ENCODE measurements at places on chromosomes 4 and X.
A peak's percentile ranks its signal among the peaks of the same experiment; 100 is the strongest.

GRCh38 chr4:109977854-109978501 is 65.3 kb downstream of the EGF start:
- DNase-seq, result peak; percentile 3

DNA sequence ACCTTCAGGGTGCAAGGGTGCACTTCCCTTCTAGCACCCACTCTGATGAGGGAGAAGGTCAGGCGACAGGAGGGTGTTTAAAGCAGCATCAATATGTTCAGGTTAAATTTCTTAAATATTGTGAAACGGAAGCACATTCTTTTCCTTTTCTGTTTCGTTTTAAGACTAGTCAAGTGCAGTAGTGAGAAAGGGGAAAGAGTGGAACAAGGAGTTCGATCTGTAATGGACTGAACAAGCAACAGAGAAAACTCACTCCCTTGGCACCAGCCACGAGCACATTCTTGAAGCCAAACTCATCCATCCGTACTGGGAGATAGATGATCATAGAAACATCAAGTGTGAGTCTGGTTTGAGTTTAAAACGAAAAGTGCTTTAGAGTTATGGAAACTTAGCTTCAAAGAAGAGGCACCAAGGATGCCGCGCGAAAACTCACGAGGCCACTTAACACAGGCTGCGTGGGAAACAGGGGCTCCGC is 815 bp downstream of the FAM53A start:
- DNase-seq, result peak; percentile 34

DNA sequence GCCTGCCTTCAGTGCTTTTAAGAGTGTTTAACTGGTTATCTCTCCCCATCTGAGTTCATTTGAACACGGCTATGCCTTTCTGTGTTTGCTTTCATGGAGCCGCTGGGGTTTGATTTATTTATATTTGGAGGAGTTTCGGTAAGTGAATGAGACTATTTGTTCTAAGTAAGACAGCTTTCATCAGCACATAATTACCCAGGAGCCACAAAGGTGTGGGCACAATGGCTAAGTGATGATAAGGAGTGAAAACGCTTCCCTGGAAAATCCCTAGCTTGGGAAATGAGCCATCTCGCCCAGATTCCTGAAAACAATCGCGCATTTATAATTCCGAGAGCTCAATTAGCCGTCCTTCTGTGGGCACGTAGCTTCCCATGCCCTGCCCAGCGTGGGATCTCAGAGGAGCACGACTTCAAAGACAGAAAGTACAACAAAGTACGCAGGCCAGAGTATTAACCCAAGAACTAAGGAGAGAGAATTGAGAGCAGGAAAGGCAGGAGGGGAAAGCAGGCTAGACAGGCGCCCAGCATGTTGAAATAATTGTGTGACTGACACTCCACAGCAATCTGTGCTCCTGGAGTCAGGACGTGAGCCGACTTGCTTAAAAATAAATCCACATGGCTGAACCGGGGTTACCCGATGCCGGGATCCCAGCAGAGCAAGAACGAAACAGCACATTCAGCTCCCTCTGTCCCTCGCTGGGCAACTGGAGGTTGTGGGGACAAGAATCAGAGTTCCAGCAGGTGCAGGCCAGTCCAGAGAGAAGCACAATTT is 99.0 kb downstream of the DHRSX start:
- peak; percentile 30 for DNase-seq

DNA sequence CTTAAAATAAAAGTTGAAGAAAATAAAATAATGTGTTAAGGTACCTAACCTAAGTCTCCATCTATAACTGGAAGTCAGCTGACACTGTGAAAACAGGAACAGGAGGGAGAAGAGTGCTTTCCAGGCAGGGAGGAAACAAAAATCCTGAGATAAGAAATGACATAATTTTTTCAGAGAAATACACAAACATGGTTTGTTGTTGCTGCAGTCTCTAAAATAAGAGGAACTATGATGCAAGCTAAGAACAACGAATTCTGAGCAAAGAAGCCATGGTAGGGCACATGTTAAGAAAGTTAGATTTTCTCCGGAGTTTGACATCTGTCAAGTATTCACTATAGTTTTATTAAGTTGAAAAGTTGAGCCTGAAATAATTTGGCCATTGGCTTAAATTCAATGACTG is 26.9 kb downstream of the PAPSS1 start:
- no peak for DNase-seq

GRCh38 chr4:87073199-87074120 is 138.6 kb downstream of the AFF1 start:
- DNase-seq, result peak; percentile 52

- peak; percentile 75 for DNase-seq
These were observed 29.6 kb downstream of the AREG start for GRCh38 chr4:74474345-74475090.

GRCh38 chr4:179803857-179804256 is 2361.6 kb upstream of the AGA start:
- no peak for DNase-seq

DNA sequence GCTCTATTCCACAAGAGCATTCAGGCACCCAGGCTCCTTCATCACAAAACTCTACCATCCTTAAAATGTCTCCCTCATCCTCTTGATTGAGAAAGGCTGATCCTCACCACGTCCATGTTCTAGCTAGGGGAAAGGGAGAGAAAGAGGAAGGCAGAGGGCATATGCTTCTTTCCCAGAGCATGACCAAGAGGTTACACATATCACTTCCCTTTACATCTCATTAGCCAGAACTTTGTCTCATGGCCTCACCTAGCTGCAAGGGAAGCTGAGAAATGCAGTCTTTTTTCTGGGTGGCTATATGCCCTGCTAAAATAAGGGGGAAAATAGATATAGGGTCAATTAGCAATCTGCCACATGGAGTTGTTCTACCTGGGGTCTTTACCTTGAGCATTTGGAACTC is 42.7 kb downstream of the LONRF3 start:
- DNase-seq, result no peak

DNA sequence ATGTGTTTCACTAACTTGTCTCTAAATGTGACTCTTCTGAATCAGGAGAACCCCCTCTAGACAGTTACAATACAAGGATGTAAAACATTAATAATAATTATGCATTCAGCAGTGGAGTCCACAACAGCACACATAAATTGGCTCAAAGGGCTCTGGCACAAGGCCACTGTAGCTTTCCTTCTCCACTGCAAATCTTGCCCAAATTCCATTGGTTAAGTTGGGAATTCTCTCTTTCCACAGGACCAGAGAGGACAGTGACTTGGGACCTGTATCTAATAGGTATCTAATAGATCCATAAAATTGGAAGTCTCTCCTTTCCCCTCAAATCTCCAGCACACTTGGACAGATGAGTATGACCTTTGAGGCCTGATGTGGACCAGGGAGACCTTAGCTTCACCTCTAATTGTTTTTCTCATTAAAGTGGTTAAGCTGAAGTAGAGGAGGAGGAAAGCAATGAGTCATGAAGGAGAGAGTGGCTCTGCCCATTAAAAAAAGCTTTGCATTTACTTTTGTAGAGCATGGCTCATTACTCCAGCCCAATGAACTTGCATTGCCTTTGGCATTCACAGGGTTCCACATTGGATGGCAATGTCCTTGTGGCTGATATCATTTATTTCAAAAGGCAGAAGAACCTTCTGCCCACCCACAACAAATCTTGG is 72.3 kb upstream of the SH3RF1 start:
- DNase-seq, result no peak

DNA sequence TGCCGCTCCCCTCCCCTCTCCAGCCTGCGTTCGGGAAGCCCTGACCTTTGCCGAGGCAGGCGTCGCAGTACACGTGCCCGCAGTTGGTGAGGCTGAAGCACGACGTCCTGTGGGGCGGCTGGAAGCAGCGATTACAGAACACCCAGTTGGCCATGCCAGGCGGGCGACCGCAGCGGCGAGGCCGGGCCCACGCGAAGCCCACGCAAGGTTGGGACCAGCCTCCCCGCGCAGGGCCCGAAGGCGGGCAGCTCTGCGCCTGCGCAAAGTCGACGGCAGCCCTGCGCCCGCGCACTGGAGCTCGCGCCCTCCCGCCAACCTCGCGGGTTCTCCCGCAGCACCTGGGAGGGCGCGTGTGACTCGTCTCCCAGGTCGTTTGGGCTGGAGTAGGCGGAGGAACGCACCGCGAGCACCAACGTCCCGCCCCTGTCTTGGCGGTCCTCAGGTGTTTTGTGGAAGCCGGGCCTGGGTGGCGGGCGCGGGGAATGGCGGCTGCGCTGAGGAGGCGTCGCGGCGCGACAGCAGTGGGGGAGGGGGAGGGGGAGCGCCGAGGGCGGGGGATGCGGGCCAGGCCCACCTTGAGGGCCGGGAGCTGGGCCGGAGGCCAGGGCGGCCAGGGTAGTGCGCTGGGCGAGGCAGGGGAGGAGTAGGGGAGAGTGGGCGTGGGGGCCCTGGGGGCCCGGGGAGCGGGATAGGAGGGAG is at the start of gene RNF212:
RNF212 (minus strand) TSS at position 254 of the 699 bp plus-strand sequence; CDS start at position 154, 100 bp downstream.
- no peak for DNase-seq

DNA sequence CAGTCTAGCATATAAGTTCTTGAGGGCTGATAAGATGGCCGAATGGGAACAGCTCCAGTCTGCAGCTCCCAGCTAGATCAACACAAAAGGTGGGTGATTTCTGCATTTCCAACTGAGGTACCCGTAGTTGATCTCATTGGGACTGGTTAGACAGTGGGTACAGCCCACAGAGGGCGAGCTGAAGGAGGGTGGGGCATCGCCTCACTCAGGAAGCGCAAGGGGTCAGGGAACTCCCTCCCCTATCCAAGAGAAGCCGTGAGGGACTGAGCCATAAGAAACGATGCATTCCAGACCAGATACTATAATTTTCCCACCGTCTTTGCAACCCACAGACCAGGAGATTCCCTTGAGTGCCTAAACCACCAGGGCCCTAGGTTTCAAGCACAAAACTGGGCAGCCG is 109.0 kb downstream of the RPS6KA6 start:
- no peak for DNase-seq

GRCh38 chrX:12309744-12310076 is 171.4 kb downstream of the FRMPD4 start:
- no peak for DNase-seq

GRCh38 chrX:119455264-119455663 is 13.0 kb upstream of the SLC25A5 start:
- no peak for DNase-seq

DNA sequence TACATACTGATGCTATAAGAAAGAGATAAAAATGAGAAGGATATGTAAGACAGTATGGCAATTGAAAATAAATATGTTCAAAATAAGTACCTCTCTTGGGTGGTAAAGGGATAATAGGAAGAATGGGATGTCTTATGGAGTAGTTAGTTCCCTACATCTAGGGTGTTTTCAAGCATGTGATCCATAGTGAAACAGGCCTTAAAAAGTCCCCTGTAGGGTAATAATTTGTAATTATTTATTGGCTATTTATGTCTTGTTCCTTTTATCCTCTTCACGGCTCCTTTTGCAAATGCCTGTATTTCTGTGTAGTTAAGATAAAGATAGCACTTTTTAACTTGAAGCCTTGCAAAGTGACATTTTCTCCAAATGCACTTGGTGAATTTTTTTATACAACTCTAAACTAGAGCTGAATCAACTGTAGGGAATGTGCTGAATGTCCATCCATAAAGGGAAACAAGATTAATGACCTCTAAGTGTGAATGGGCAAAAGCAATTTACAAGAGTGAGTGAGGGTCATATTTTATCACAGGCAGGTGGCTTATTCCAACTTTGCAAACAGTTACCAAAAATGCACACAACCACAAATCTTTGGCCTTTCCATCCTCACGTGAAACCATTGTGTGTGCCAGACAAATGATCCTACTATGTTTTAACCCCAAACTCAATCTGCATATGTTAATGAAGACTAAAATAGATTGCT is 299.0 kb downstream of the KCNIP4 start:
- DNase-seq, result no peak

DNA sequence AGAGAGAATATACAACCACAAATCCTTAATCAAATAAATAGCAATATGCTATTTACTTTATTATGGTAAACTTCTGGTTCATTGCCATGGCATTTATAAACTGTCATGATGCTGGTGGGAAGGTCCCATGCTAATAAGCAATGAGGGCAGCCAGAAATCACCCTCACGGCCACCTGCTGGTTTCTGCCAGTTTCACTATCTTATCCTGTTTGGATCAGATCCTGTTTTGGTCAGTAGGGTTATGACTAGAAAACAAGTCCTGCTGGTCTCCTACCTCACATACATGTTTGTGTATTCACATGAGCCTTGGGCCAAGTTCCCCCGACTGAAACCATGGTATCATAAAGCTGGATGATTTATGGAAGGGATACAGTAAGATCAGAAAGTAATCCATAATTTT is 28.1 kb downstream of the XAGE5 start:
- no peak for DNase-seq

GRCh38 chrX:129403974-129404669 is 119.2 kb downstream of the SMARCA1 start:
- no peak for DNase-seq

GRCh38 chr4:44448521-44449461 is at the start of gene KCTD8:
TSS of gene KCTD8 (minus strand) at chr4:44448809.
- DNase-seq, result peak; percentile 79

- DNase-seq, result peak; percentile 2
These were observed 176.2 kb upstream of the CXorf66 start for GRCh38 chrX:140141444-140142029.

- DNase-seq, result no peak
These were observed 107.3 kb upstream of the RAI2 start for GRCh38 chrX:17968367-17968766.

- no peak for DNase-seq
These were observed 1.0 kb upstream of the TMEM131L start for GRCh38 chr4:153465140-153465539.

- DNase-seq, result no peak
These were observed 160.7 kb upstream of the NPY2R start for GRCh38 chr4:155047755-155048154.

GRCh38 chr4:77177199-77177598 is 20.2 kb downstream of the CCNG2 start:
- no peak for DNase-seq

DNA sequence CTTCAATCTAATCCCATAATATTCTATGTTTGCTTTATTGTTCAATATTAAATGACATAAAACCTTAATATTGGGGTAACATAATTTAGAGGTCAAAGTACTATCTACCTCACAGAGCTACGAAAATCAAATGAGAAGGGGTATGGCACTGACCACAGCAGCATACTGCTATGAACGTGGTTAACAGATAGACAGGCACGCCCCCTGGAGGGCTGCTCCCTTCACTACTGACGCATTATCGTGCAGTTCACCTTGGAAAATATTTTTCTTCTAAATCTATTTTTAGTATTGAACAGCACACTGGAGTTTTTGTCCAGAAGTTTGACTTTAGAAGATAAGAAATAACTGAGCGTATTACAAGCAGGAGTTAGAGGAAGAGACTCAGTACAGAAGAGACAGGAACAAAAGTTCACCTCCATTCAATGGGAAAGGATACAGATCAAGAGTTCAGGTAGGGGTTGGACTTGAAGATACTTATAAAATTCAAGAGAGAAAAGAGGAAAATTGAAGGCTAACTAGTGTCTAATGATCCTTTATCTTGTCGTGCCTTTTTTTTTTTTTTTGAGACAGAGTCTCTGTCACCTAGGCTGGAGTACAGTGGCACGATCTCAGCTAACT is 22.7 kb downstream of the MAP9 start:
- peak; percentile 53 for DNase-seq

All from T47D (cell line).